Smooth muscle cell of the umbilical artery (primary cell): ENCODE measurements at places on chromosomes 16 and 17. TPM values are rescaled to one million over a fixed set of nuclear protein-coding genes. Genes with fewer than 3 reads are reported as not detected.

The TBC1D3E gene
- 0.59 TPM in 1 of 2 replicates, not detected in the other for total RNA-seq

The CNTNAP4 gene
- total RNA-seq = not detected in 2 replicates

The GRAPL gene
- not detected in 2 replicates for total RNA-seq

The SMTNL2 gene
- under 0.01 TPM in 1 of 2 replicates, not detected in the other for total RNA-seq

The FOXF1 gene
- total RNA-seq = 4.8 and 6.4 TPM in 2 replicates

The TPPP3 gene
- 0.46 and 0.59 TPM in 2 replicates for total RNA-seq

The ZCCHC14 gene
- total RNA-seq = 10.7 and 11.4 TPM in 2 replicates

The FBXL20 gene
- 14.2 and 15.4 TPM in 2 replicates for total RNA-seq

The PKD1 gene
- total RNA-seq = 188 and 249 TPM in 2 replicates
